PC-9 (cell line): ENCODE measurements at places on chromosomes 7 and 10. TPM values are rescaled to one million over a fixed set of nuclear protein-coding genes. Genes with fewer than 3 reads are reported as not detected.

- no peak overlapping the region for H3K27ac ChIP-seq
- H3K36me3 ChIP-seq = no peaks in the 10 kb centered on the region
- H3K4me1 ChIP-seq = peaks cover 35% of the 10 kb centered on the region
- peak overlapping the region; percentile 67; the same call in 1 of the 2 replicates for H3K4me3 ChIP-seq
- peaks cover 11% of the 10 kb centered on the region for H3K27me3 ChIP-seq
Measured at GRCh38 chr10:22317771-22318565, 1.8 kb downstream of the COMMD3 start.

- H3K4me1 ChIP-seq = no peaks in the 10 kb centered on the region
- no peak overlapping the region for H3K4me3 ChIP-seq
- DNase-seq = no peak
Measured at GRCh38 chr10:99674762-99675161, 15.5 kb downstream of the ENTPD7 start.

- no peaks in the 10 kb centered on the region for H3K27me3 ChIP-seq
- no peak overlapping the region for H3K27ac ChIP-seq
- no peaks in the 10 kb centered on the region for H3K36me3 ChIP-seq
- H3K4me1 ChIP-seq = 0 out of 2 replicates have a peak, but pooled peaks cover 7% of the 10 kb centered on the region
Measured at GRCh38 chr10:43254199-43254730, 12.6 kb downstream of the RASGEF1A start.

DNA sequence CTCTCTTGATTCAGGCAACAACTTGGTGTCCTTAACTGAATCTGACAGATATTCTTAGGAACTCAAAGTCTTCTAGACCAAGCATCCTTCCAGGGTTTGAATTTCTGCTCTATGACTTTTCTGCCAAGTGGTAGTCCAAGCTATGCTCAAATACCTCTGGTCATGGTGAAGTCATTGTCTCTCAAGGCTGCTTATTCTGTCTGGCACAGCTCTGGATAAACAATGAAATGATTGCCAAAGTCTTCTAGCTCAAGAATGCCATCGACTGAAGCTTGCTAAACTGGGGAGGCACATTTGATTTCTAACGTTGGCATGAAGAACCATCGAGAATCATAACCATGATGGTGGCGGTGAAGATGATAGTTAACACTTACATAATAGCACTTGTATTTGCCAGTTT, 116.2 kb upstream of the MKX start:
- no peak for DNase-seq
- no peaks in the 10 kb centered on the region for H3K36me3 ChIP-seq
- no peak overlapping the region for H3K27ac ChIP-seq
- H3K4me1 ChIP-seq = no peaks in the 10 kb centered on the region
- H3K27me3 ChIP-seq = no peaks in the 10 kb centered on the region

DNA sequence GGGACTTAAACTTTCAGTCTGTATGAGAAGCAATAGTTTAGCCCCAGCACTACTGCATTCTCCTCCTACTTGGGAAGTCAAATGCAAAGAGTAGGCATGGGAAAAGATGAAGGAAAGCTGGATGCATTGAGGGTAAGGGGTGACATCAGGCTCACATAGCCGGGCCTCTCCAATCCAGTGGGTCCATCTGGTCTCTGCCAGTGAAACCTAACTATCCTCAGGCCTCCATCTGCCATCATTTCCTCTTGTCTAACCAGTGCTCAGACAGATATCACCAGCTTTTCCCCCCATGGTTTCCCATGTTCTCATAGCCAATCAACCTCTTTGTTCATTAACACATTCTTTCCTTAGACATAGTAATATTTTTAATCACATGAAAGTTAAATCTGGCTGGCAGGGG, 118.3 kb downstream of the DGKI start:
- H3K36me3 ChIP-seq = no peaks in the 10 kb centered on the region
- DNase-seq = no peak
- H3K27me3 ChIP-seq = peaks cover 59% of the 10 kb centered on the region
- no peak overlapping the region for H3K27ac ChIP-seq

- no peaks in the 10 kb centered on the region for H3K27me3 ChIP-seq
- DNase-seq = no peak
- no peak overlapping the region for H3K4me3 ChIP-seq
- H3K36me3 ChIP-seq = no peaks in the 10 kb centered on the region
- no peak overlapping the region for H3K27ac ChIP-seq
Measured at GRCh38 chr7:92639213-92639896, 49.2 kb upstream of the FAM133B start.

DNA sequence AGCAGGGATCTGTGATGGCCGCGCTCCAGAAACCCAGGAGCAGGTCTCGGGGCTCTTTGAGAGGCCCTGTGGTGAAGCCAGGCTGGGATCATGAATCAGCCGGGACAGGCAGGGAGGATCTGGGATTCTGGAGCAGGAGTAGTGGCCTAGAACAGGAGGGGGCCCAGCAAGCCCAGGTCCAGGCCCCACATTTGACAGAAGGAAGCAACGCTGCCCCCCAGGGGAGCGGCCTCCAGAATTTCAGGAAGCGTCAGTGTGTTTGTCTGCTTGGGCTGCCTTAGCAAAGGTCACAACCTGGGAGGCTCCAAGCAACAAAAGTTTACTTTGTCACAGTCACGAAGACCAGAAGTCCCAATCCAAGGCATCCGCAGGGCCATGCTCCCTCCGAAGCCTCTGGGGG, 36.8 kb downstream of the CLRN3 start:
- no peaks in the 10 kb centered on the region for H3K4me1 ChIP-seq
- DNase-seq = no peak

- H3K4me3 ChIP-seq = no peak overlapping the region
- peaks cover 24% of the 10 kb centered on the region for H3K4me1 ChIP-seq
- no peak overlapping the region for H3K27ac ChIP-seq
- H3K27me3 ChIP-seq = no peaks in the 10 kb centered on the region
Measured at GRCh38 chr7:66303454-66304155, 98.5 kb downstream of the TPST1 start.

GRCh38 chr7:5213286-5213645, 23.2 kb downstream of the WIPI2 start:
- DNase-seq = no peak
- H3K4me3 ChIP-seq = no peak overlapping the region
- H3K27ac ChIP-seq = no peak overlapping the region
- no peaks in the 10 kb centered on the region for H3K4me1 ChIP-seq
- H3K27me3 ChIP-seq = no peaks in the 10 kb centered on the region

GRCh38 chr7:41024126-41024525, 678.8 kb downstream of the INHBA start:
- no peak overlapping the region for H3K4me3 ChIP-seq
- peaks cover 14% of the 10 kb centered on the region for H3K4me1 ChIP-seq
- H3K27me3 ChIP-seq = no peaks in the 10 kb centered on the region
- no peaks in the 10 kb centered on the region for H3K36me3 ChIP-seq
- no peak overlapping the region for H3K27ac ChIP-seq
- no peak for DNase-seq

DNA sequence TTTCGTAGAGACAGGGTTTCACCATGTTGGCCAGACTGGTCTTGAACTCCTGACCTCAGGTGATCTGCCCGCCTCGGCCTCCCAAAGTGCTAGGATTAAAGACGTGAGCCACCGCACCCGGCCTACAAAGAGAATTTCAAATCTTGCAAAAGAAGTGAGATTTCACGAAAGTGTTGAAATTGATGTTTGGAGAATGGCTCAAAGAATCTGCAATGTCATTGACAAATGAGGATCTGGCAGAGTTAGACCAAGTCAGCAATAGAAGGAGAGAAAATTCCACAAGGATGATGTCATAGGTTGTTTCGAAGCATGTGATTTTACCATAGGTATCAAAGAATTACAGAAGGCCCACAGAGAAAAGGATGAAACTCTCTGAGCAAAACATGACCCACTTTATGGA, 71.7 kb downstream of the LYZL2 start:
- no peak for DNase-seq
- H3K4me1 ChIP-seq = peaks cover 8% of the 10 kb centered on the region
- no peaks in the 10 kb centered on the region for H3K36me3 ChIP-seq

DNA sequence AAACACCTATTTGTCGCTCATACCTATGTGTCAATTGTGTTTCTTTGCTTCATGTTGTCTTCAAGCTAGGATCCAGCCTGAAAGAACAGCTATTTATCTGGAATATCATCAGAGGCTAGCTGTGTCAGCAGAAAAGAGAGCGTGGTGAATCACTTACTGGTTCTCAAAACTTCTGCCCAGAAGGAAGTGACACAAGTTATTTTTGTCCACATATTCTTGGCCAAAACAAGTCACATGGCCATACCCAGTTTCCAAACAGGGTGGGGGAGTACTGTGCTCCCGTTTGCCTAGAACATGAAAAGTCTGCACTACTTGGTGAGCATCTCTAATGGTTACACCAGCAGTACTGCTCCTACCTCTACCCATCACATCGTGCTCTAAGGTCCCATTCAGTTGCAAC, 160.9 kb upstream of the CSTF2T start:
- H3K27me3 ChIP-seq = no peaks in the 10 kb centered on the region
- no peaks in the 10 kb centered on the region for H3K36me3 ChIP-seq
- DNase-seq = no peak
- no peak overlapping the region for H3K27ac ChIP-seq
- H3K4me1 ChIP-seq = no peaks in the 10 kb centered on the region

The GPR26 gene
- not detected in 2 replicates for total RNA-seq

The LGI1 gene
- total RNA-seq = not detected in 2 replicates

The LEP gene
- total RNA-seq = not detected in 2 replicates

The PRRT4 gene
- total RNA-seq = 0.26 and 0.70 TPM in 2 replicates

The LIPK gene
- total RNA-seq = not detected in 2 replicates

The ZPBP gene
- total RNA-seq = not detected in 2 replicates

The CARD11 gene
- 62.6 and 63.3 TPM in 2 replicates for total RNA-seq

The MMD2 gene
- not detected in 2 replicates for total RNA-seq

The AS3MT gene
- 0.22 TPM in 1 of 2 replicates, not detected in the other for total RNA-seq
